WTC11 (cell line): ENCODE measurements at places on chromosomes 5 and 9. TPM values are rescaled to one million over a fixed set of nuclear protein-coding genes. Genes with fewer than 3 reads are reported as not detected.

CCDC107 gene
- total RNA-seq = 10.8 to 14.7 TPM (median 14.1 TPM) in 3 replicates

LECT2 gene
- total RNA-seq = not detected in 3 replicates

ITGA2 gene
- total RNA-seq = 5.3 to 5.5 TPM (median 5.5 TPM) in 3 replicates

SLC1A1 gene
- 7.0 to 8.5 TPM (median 7.1 TPM) in 3 replicates for total RNA-seq

GRCh38 chr9:94478755-94479730 is 75.8 kb upstream of the PCAT7 start:
- H3K4me3 ChIP-seq = no peak overlapping the region
- H3K4me1 ChIP-seq = peaks cover 6% of the 10 kb centered on the region
- DNase-seq = no peak
- no peak overlapping the region for H3K27ac ChIP-seq

DNA sequence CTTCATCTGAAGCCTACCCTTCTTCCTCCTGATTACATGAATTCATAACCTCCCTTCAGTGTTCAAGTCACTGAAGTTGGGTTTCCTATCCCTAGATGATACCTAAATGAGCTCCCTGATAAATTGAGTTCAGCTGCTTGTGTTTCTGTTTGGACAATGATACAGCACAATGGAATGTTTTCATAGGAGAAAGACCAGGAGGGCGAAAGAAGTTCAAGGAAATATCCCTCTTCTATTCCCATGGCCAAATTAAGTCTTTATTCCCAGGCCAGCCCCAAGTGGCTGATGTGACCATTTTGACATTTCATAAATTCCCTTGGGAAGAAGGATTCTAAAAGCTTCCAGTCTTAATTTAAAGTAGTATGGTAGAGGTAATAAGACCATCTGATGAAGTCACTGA is 555.8 kb upstream of the CLINT1 start:
- no peak overlapping the region for H3K27ac ChIP-seq
- H3K4me1 ChIP-seq = no peaks in the 10 kb centered on the region
- no peaks in the 10 kb centered on the region for H3K36me3 ChIP-seq
- no peaks in the 10 kb centered on the region for H3K27me3 ChIP-seq
- no peak overlapping the region for H3K4me3 ChIP-seq

ECSCR gene
- total RNA-seq = 1.8 to 2.7 TPM (median 2.3 TPM) in 3 replicates

DNA sequence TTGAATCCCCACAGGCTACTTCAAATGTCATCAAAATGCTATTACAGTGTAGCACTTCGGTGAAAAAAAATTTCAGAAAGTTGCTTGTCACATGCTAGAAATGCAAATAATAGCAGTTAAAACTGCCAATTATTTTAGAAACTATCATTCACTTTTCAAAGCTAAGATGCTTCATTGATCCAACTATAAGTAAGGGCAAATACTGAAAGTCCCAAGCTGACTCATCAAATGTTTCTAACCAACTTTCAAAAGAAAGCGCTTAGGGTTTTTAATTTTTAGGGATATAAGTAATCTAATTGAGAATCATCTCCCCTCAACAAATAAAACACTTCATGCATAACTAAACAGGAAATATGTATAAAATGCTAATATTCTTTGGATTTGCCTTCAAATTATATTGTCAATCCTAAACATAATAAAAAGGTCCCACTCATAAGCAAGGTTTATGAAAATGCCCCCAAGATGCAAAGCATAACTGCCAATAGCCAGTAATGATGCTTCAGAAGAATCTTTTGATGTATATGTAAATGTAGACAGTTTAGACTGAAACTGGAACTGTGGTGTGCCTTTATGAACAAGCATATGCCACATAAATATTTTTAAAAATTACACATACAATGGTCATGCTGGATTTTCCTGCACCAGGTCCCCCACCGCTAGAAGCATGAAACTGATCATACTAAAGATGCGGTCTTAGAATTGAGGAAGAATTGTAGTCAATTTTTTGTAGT is 12.2 kb downstream of the ACTL7A start:
- H3K4me1 ChIP-seq = no peaks in the 10 kb centered on the region
- no peak for DNase-seq
- H3K4me3 ChIP-seq = no peak overlapping the region
- H3K27me3 ChIP-seq = no peaks in the 10 kb centered on the region
- H3K36me3 ChIP-seq = peaks cover 62% of the 10 kb centered on the region

PAX5 gene
- 3.5 to 6.6 TPM (median 4.4 TPM) in 3 replicates for total RNA-seq

DNA sequence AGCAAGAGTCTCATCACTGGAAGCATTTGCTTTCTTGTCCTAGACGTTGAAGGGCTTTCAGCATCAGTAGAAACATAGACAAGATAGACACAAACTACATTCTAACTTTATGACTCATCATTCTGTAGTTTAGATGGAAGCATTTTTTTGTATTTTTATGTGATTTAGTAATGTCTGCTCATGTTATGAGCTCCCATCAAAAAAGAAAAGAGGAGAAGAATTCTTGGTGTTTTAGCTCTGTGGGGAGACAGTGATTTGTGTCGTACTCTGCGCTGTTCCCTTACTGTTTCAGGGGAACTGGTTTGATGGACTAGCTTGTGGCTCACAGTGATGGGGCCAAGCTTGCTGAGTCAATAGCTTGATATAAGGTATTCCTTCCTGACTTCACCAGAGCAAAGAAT is 159.2 kb upstream of the WWC1 start:
- no peak overlapping the region for H3K4me3 ChIP-seq
- no peaks in the 10 kb centered on the region for H3K27me3 ChIP-seq
- peaks cover 12% of the 10 kb centered on the region for H3K4me1 ChIP-seq
- H3K27ac ChIP-seq = no peak overlapping the region
- H3K36me3 ChIP-seq = no peaks in the 10 kb centered on the region

PCDHB14 gene
- total RNA-seq = 2.6 to 3.5 TPM (median 2.8 TPM) in 3 replicates

- DNase-seq = no peak
- no peak overlapping the region for H3K27ac ChIP-seq
- H3K36me3 ChIP-seq = no peaks in the 10 kb centered on the region
- no peaks in the 10 kb centered on the region for H3K27me3 ChIP-seq
Observed at GRCh38 chr9:70468291-70468690, 53.8 kb upstream of the KLF9 start.

DNA sequence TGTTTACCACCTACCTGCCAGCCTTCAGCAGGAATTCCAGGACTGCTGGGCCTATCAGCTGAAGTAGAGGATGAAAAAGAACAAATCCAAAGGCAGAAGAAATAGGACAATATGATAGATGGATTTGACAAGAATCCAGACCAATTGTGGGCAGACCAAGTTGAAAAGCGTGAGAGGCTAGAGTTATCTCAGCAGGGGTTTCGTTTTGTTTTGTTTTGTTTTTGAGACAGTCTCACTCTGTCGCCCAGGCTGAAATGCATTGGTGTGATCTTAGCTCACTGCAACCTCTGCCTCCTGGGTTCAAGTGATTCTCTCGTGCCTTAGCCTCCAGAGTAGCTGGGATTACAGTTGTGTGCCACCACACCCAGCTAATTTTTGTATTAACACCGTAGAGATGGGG is 113.2 kb downstream of the PALM2AKAP2 start:
- peaks cover 2% of the 10 kb centered on the region; the same call in 1 of the 2 replicates for H3K4me1 ChIP-seq
- no peak overlapping the region for H3K4me3 ChIP-seq
- H3K27me3 ChIP-seq = no peaks in the 10 kb centered on the region
- no peak overlapping the region; the same call in 1 of the 2 replicates for H3K27ac ChIP-seq

CHMP5 gene
- total RNA-seq = 46.2 to 50.6 TPM (median 46.9 TPM) in 3 replicates

IL13 gene
- not detected in 3 replicates for total RNA-seq
